Activated CD8-positive, alpha-beta memory T cell treated with anti-CD3 and anti-CD28 coated beads for 4 hours (primary cell): ENCODE measurements at places on chromosomes 1 and 21.

DNA sequence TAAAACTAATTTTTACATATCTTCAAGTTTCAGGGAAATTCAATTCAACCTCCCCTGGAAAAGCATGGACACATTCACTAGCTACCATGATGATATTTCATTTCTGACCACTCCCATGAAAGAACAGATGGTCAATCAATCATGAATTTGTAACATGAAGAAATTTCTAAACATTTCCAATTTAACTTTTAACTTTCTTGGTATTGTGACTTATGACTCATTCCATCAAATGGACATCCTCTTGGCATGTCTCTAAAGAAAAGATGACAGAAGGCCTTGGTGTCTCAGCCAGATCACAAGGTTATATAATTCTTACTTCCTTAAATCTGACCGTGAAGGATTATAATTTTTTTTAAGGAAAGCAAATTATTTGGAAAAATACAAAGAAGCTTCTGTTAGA, 10.5 kb upstream of the MCOLN3 start:
- no peak for DNase-seq

DNA sequence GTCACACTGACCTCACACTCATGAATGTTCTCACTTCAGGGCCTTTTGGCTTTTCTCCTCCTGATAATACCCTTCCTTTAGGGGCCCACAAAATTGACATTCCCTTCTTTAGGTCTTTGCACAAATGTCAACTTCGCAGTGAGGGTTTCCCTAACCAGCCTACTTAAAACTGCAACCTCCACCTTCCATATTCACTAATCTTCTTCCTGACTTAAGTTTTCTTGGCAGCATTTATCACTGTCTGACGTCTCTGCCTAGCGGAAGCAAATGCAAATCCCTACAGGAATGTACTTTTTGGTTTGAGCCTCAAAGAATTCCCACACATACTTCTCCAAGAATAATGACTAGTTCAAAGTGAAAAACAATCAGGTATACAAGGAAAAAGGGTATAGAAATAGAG, 32.8 kb downstream of the INTS7 start:
- no peak for DNase-seq

DNA sequence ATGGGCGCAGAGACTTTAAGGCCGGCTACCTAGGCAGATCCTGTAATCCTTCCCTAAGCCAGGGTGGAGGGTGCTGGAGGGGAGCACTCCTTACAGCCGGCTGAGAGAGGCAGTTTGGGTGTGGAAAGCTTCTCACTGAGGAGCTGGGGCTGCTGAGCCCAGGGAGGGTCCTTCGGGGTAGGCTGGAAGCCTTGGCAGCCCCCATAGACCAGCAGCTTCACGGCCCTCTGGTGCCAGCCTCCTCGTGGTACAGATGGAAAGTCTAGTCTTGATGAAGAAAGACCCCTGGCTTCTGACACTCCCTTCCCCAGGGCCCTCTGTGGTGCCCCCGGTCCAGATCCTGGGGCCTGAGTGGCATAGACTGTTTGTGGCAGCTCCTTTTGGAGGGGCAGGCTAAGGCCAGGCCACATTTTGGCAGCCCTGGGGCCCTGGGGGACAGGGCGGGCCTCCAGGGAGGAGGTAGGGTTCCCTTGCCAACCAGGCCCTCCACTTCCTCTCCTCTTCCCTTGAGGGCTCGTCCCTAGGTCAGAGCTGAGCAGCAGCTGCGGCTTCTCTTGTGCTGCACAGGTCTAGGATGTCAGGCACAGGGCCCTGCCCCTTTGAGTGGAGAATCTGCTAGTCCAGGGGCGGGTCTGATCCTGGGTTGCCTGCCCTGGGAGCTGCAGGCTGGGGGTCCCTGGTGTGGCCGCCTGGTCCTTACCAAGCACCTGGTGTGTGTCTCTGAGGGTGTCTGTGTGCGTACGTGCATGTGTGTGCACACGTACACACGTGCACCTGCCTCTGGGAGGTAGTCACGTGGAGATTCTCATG, 4.8 kb downstream of the AMPD2 start:
- DNase-seq: no peak

DNA sequence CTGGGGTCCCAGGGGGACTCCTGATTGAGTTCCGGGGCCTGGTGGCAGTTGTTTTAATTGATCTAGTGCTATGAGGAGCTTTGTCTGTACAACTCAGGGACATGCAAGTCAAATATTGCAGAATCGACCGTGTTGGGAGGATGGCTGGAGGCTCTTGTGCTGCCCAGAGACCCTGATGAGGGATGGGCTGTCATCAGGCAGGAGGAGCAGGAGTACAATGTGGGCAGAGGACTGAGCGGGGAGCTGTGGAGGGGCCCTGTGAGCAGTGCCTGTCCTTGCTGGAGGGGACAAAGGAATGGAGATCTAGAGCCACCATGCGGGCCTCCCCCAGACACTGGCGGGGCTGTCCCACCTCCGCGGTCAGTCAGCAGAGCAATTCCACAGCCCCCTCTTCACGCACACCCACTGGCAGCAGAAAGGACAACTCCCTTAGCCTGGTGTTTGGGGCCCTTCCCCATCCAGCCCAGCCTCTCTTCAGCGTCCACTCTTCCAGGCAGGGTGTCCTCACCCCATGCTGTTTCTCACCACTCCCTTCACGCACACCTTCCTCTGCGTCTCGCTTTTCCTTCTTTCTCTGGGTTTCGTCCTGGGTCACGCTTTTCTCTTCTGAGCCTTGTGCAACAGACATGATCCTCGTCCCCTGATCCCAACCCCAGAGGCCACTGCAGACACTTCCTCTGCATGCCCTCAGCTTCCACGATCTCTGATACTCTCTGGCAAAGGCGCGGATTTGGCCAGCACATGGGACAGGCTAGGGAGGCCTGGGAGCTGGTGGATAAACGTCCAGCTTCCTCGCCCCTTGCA, 122.6 kb downstream of the GRIK3 start:
- no peak for DNase-seq

DNA sequence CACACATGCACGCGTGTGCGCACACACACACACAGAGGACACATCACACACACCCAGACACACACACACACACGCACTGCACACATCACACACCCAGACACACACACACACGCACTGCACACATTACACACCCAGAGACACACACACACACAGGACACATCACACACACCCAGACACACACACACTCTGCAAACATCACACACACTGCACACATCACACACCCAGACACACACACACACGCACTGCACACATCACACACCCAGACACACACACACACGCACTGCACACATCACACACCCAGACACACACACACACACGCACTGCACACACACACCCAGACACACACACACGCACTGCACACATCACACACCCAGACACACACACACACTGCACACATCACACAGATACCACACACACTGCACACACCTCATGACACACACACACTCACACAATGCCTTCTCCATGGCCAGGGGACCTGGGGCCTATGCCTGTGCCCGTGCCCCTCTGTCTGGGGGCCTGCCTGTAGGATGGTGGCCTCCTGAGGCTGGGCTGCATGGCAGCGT, 24.4 kb downstream of the CRYAA start:
- no peak for DNase-seq

GRCh38 chr1:45205910-45206721, at the start of gene ZSWIM5:
TSS of gene ZSWIM5 (minus strand) at chr1:45206605. CDS start at chr1:45206350, 255 bp downstream.
- peak; percentile 22 for DNase-seq

DNA sequence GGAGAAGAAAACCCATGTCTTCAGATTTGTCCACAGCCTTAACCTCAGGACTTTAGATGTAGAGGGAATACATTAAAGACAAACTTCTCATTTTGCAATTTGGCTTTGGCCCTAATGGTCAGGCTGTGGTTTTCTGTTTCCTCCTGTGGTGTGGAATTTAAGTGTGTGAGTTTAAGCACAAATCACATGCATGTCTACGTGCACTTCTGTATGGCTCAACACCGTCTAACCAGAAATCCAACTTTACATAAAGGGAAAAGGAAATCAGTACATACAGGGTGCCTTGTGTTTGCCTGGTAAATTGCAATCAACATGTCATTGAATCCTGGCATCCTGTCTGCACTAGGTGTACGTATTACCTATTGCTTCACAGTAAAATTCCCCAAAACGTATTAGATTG, 1.2 kb upstream of the ZNF124 start:
- no peak for DNase-seq

- DNase-seq: no peak
Measured at GRCh38 chr1:170567214-170567613, 35.2 kb downstream of the GORAB start.
